ENCODE measurements at places on chromosomes 1 and 21. TPM values are rescaled to one million over a fixed set of nuclear protein-coding genes. Genes with fewer than 3 reads are reported as not detected.

DNA sequence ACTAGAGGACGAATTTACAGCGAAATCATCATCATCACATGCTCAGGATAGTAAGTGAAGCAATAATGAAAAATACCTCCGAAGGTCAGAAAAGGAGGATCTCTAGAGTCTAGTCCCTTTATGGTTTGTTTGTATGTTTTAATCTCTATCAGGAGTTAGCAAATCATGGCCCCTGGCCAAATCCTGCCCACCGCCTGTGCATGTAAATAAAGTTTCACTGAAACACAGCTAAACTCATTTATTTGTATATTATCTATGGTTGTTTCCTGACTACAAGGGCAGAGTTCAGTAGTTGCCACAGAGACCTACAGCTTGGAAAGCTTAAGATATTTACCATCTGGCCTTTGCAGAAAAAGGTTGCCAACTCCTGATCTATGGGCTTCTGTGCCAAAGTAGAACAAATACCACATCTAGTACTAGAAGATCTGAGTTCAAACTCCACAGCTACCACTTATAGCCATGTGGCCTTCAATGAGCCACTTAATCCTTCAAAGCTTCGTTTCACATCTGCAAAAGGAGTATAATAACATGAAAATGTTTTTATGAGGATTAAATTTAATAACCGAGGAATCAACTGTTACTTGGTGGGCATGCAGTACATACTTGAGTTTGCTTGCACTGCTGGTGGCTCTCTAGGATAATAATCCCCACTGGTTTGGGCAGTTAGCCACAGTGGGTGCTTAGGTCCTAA lies 94.0 kb upstream of the KIF26B start:
- H3K4me3 ChIP-seq, result no peak overlapping the region
- H3K27me3 ChIP-seq, result no peaks in the 10 kb centered on the region
- H3K27ac ChIP-seq, result no peak overlapping the region
- DNase-seq, result no peak

Gene BACE2
- total RNA-seq, result 1.1 TPM

DNA sequence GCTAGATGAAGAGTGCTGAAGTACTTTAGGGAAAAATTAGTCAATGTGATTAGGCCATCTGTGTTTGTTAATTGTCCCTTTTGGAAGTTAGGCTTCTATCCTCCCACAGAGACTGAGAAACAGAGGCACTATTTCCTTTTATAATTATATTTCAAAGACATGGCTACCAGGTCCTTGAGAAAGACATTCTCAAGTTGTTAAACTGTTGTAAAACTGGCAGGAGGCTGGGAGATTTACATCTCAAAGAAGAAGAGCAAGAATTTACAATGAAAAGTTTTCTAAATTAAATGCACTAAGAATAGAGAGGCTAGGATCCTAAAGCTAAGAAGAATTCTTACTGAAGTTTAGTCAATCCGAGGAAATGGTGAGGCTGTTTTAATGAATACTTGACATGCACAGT lies 74.0 kb upstream of the BRINP3 start:
- no peaks in the 10 kb centered on the region for H3K27me3 ChIP-seq
- H3K4me3 ChIP-seq, result no peak overlapping the region
- no peaks in the 10 kb centered on the region for H3K4me1 ChIP-seq
- H3K36me3 ChIP-seq, result no peaks in the 10 kb centered on the region

DNA sequence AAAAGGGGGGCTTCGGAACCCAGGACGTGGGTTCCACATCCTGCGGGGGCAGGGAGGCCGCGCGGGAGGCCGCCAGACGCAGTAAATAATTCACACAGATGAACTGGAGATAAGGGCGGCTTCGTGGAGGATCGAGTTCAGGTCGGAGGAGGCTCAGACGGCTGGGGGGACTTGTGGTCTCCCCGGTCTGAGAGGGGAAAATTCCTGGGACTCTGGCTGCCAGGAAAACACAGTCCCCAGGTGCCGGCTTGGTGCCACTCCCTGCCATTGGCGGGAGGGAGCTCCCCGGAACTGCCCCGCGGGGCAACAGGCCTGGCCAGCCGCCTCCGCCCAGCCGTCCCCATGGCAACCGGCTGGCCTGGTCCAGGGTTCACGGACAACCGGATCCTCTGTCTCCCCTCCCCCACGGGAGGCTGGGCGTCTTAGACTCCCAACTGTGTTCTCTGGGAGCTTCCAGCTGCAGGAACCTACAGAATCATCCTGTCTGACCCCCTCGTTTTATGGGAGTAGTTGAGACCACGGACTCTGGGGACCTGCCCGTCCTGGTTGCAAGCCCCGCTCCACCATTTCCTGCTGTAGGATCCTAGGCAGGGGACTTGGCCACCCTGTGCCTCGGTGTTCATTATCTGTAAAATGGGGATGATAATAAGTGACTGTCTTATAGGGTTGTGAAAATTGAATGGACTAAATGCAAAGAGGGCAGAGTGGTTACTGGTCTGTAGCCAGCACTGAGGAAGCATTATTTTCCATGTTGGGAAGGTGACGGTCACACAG lies 9.6 kb downstream of the CAMK2N1 start:
- DNase-seq, result no peak
- H3K27ac ChIP-seq, result no peak overlapping the region
- peaks cover 80% of the 10 kb centered on the region for H3K27me3 ChIP-seq
- H3K4me1 ChIP-seq, result peaks cover 4% of the 10 kb centered on the region

DNA sequence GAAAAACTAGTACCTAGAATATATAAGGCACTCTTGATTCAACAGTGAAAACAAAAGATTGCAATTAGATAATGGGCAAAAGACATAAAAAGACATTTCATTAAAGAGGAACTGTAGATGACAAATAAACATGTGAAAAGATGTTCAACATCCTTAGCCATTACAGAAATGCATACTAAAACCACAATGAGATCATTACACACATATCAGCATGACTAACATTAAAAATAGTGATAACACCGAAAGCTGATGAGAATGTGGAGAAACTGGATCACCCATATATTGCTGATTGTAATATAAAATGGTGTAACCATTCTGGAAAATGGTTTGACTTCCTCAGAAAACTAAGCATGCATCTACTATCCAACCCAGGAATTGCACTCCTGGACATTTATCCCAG lies 340.3 kb downstream of the SEC16B start:
- H3K27ac ChIP-seq, result no peak overlapping the region
- no peaks in the 10 kb centered on the region for H3K36me3 ChIP-seq
- DNase-seq, result no peak
- H3K4me3 ChIP-seq, result no peak overlapping the region
- H3K4me1 ChIP-seq, result no peaks in the 10 kb centered on the region

GRCh38 chr1:93631626-93632365 lies 49.8 kb downstream of the BCAR3 start:
- no peaks in the 10 kb centered on the region for H3K36me3 ChIP-seq
- H3K27me3 ChIP-seq, result peaks cover 12% of the 10 kb centered on the region
- H3K4me3 ChIP-seq, result no peak overlapping the region
- H3K4me1 ChIP-seq, result peaks cover 9% of the 10 kb centered on the region

Gene DNASE2B
- not detected for total RNA-seq

Gene TIAM1
- total RNA-seq, result 63.7 TPM

DNA sequence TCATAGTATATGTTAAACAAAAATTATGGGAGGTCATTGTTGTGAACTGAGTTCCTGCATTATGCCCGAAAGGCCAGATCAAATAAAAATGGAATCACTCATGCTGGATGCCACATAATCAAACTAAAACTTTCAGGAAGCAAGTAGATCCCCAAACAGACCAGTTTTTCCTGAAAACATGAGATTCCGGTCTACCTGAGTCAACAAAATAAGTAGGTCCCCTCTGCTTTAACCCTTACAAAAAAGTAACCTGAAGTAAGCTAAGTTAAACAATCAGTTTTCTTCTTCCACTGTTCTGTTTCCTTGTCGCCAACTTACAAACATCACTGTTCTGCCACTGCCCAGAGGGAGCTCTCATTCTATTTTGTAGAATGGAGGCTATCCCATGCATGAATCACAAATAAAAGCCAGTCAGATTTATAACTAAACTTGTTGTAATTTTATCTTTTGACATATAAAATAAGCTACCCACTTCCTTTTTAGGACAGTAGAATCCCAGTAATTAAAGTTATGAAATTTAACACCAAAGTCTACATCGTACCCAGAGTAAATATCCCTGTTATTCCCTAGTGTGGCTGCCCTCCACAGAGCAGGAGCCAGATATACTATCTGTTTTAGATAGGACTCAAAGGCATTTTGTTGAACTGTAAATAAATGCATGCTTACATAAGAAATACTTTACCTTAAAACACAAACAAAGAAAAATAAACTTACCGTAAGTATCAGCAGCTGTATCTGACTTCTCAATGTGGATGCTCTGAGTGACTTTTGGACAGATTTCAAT lies 149.4 kb downstream of the TIAM1 start:
- peaks cover 94% of the 10 kb centered on the region for H3K4me1 ChIP-seq
- H3K27ac ChIP-seq, result peak overlapping the region; percentile 93
- DNase-seq, result no peak
- no peaks in the 10 kb centered on the region for H3K27me3 ChIP-seq
- peak overlapping the region; percentile 62 for H3K4me3 ChIP-seq
- H3K36me3 ChIP-seq, result peaks cover 8% of the 10 kb centered on the region

Gene FAM72C
- total RNA-seq, result 3.5 TPM

GRCh38 chr1:226976276-226976977 lies 36.3 kb downstream of the COQ8A start:
- no peaks in the 10 kb centered on the region for H3K27me3 ChIP-seq
- no peak overlapping the region for H3K27ac ChIP-seq
- no peaks in the 10 kb centered on the region for H3K4me1 ChIP-seq
- H3K36me3 ChIP-seq, result peaks cover 10% of the 10 kb centered on the region

Gene AADACL3
- not detected for total RNA-seq

DNA sequence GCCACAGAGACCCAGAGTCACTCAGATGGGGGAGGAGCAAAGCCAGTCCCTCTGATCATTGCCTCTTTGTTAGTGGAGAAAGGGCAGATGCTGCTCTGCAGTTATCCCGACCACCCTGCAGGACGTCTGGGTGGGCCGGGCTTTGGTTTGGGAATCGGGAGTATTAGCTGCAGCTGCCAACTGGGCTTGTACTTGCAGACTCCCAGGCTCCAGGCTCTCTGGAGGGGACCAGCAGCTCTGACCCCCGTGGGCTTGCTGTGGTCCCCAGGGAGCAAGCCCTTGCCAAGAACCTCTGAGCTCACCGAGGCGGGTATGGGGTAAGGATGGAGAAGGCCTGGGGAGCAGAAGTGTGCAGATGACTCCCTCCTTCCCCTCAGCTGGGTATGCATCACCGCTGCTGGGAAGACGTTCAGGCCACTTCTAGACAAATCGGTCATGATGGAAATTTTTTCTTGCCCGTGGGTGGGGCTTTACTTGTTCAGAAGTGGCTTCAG lies 21.6 kb downstream of the MAPKAPK2 start:
- peak; percentile 72 for DNase-seq
- H3K27ac ChIP-seq, result peak overlapping the region; percentile 34
- H3K4me1 ChIP-seq, result peaks cover 84% of the 10 kb centered on the region

DNA sequence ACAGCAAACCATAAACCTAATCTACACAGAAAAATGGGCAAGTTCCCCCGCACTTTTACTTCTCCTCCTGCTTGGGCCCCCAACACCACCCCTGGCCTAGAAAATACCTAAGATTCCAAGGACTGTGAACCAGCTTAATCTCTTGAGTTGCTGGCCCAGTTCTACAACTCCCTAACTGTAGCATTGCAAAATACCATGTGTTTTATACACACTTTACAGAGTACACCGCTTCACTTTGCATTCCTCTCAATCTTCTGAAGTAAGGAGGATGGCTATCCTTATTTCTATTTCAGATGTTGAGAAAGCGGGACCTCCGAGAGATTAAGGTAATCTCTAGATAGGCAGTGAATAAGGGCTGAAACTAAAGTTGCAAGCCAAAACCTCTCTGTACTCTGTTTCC lies 408.3 kb upstream of the NR5A2 start:
- H3K27ac ChIP-seq, result no peak overlapping the region
- H3K4me3 ChIP-seq, result no peak overlapping the region
- H3K27me3 ChIP-seq, result peaks cover under 1% of the 10 kb centered on the region
- DNase-seq, result no peak
- no peaks in the 10 kb centered on the region for H3K36me3 ChIP-seq

- H3K27ac ChIP-seq, result peak within 1 kb of the TSS; percentile 94
- H3K27me3 ChIP-seq, result no peaks in the 10 kb centered on the region
- H3K4me1 ChIP-seq, result peaks cover 55% of the 10 kb centered on the region
- peaks cover 8% of the 10 kb centered on the region for H3K36me3 ChIP-seq
- peak; percentile 84 for DNase-seq
Measured at GRCh38 chr21:33266050-33266788, at the start of gene IL10RB. TSS of gene IL10RB (plus strand) at chr21:33266367. CDS start at chr21:33266466, 99 bp downstream.

DNA sequence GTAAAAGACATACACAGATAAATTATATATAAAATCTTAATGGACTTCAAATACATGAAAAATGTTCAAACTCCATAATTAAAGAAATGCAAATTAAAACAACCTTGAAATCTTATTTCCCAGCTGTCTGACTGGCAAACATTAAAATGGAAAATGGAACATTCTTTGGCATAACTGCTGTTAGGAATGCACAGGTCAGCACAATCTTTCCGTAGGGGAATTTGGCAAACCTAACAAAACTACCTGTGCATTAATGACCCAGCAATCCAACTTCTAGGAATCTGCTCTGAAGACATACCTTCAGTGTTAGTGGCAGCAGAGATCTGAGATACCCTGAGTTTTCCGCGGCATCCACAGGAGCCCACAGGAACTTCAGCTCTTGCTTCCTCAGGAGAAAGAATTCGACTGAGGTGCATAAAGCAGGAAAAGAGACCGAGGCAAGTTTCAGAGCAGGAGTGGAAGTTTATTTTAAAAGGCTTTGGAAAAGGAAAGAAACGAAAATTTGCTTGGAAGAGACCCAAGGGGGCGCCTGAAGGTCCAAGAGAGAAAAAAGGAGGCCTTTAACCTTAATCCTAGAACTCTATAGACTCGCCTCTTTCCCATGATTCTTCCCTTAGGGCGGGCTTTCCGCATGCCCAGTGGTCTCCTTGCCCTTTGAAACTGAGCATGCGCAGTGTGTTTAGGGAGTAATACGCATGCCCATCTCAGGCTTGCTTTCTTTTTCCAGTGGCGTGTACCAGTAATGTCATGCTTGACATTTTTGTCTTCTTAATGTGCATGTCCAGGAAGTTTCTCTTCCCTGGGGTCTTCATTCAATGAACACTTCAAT lies 24.8 kb downstream of the LYPD8 start:
- no peak overlapping the region for H3K27ac ChIP-seq
- no peaks in the 10 kb centered on the region for H3K4me1 ChIP-seq
- no peaks in the 10 kb centered on the region for H3K36me3 ChIP-seq
- DNase-seq, result no peak
- H3K4me3 ChIP-seq, result no peak overlapping the region

Gene PADI3
- total RNA-seq, result not detected

DNA sequence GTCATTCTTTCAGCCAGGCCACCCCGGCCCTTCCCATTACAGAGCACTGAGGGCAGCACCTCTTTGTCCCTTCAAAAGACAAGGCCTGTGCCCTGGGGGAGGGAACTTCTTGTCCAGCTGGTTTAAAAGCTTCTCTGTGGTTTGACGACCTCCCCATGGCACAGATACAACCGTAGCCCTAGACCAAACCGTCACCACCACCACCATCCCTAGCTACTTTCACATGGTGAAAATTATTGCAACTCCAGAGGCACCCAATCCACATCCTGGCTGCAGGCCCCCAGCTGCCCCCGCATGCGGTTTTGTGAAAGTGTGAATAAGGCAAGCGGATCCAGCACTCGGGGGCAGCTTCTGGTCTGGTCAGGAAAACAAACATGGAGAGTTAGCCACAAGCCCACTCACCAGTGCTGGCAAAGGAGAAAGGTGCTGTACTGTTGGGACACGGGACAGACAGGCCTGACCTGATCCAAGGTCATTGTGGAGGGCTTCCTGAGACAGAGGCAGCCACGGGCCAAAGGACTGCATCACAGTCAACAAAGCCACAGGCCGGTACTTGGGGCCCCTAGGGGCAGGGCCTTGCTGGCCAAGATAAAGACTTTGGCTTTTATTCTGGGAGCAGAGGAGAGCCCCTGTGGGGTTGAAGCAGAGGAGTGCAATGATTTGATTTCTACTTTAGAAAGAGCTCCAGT lies 31.2 kb downstream of the CDCA8 start:
- H3K27ac ChIP-seq, result no peak overlapping the region
- H3K4me1 ChIP-seq, result no peaks in the 10 kb centered on the region
- no peaks in the 10 kb centered on the region for H3K36me3 ChIP-seq
- H3K27me3 ChIP-seq, result peaks cover 32% of the 10 kb centered on the region
- DNase-seq, result no peak
